ENCODE measurements at places on chromosomes 1 and 21.

- DNase-seq, result no peak
These were observed 18.3 kb downstream of the SGIP1 start for GRCh38 chr1:66552287-66552686.

- no peak for DNase-seq
These were observed 68.2 kb upstream of the OLIG2 start for GRCh38 chr21:32957545-32957944.

DNA sequence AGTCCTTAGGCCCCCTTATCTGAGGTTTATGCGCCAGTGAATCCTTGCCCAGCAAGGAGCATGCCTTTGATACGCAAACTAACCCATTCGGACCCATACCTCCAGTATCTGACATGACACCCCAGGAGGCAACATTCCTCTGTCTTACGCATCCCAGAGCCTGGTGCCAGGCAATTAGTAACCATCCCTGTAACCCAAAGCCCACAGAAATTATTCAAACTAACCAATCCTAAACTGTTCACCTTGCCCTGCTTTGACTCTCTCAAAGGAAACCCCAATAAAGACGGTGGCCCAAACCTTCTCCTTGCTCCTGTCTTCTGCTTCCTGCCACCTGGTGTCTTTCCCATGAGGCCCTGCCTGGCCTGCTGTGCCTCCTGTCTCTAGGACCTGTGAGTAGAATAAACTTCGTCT is 36.4 kb downstream of the ZNF496 start:
- no peak for DNase-seq

DNA sequence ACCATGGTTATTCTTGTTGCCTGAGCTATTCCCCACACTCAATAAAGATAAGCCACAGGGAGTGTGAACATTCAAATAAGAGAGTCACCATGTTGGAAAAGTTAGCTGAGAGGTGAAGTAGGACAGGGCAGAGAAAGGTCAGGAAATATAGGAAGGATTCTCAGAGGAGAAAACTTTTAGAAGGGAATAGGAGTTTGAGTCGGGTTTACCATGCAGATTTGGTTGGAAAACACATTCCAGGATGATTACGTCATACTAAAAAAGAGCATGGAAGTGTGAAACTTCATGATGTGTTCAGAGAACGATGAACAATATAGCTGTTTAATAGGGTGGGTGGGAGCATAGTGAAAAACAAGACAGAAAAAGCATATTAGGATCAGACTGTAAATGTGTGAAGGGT is 1125.3 kb upstream of the ADGRL2 start:
- DNase-seq, result no peak

DNA sequence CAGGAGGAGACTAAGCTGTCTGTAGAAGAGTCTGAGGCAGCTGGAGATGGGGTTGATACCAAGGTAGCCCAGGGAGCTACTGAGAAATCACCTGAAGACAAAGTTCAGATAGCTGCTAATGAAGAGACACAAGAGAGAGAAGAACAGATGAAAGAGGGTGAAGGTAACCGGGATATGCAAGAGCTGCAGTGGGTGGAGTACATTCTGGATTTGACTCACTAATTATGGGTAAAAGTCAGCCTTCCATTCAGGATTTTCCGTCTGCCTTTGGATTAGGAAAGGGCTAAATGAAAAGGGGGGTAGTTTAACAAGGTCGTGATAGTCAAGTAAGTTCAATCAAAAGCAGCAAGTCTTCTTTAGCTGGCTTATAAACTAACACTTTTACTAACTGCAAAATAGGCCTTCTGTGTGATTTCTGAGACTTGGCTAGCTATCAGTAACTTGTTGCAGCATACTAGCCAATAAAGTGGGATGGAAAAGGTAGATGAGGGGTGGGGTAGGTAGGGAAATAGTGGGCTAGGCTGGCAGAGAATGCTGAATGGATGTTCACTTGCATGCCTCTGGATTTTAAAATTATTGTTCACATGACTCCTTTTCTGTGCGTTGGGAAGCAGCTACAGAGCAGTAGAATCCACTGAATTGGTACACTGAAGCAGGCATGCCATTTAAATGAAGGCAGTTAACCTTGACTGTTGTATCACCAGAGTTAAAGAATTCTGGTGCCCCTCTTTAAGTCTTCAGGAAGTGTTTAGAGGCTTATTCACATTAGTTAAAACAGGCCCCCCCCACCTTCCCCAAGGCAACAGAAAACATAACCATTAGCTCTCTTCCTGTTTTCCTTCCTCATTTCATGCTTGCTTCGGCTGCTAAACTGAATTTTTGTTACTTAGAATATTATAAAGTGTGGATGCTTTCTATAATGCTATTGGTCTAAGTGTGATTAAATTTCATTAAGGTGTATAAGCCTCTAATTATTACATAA is 15.4 kb downstream of the CCDC17 start:
- no peak for DNase-seq

DNA sequence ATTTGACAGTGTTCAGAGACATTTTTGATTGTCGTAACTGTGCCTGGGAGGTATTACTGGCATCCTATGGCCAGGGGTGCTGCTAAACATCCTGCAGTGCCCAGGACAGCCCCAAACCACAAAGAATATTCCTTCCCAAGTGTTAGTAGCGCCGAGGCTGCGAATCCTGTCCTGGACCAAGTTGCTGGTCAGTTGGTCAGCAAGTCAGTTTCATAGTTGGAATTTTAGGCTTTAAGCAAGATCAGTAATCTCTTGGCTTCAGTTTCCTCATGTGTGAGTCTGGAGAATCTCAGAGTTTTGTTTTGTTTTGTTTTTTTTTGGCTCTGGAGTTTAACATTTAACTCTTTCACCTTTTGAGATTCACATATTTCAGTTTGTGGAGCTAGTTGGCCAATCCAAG is 65.0 kb downstream of the MTR start:
- DNase-seq, result no peak

DNA sequence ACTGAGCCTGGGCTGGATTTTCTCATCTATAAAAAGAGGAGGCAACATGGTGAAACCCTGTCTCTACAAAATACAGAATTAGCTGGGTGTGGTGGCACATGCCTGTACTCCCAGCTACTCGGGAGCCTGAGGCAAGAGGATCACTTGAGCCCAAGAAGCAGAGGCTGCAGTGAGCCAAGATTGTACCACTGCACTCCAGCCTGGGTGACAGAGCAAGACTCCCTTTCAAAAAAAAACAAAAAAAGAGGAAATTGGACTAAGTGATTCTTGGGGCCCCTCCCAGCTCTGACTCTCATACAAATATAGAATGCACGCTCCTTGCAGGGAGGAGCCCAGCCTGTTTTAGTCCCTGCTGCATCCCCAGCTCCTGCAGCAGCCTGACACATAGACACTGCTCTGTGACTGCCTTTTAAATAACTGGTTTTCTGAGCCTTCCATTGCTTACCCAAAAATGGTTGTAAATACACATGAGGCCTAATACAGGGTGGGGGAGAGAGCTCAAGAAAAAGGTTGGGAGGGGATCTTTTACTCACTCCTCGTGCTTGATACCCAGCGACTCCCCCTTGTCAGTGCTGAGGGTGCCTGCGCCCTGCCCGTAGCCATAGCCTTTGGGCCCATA is 17.2 kb downstream of the CSRP1 start:
- no peak for DNase-seq

GRCh38 chr1:115218034-115218405 is 120.0 kb downstream of the NGF start:
- no peak for DNase-seq

- no peak for DNase-seq
These were observed 233.0 kb upstream of the KAZN start for GRCh38 chr1:14365301-14365988.

- DNase-seq, result no peak
These were observed 191.6 kb downstream of the DNAH14 start for GRCh38 chr1:225121095-225121494.

DNA sequence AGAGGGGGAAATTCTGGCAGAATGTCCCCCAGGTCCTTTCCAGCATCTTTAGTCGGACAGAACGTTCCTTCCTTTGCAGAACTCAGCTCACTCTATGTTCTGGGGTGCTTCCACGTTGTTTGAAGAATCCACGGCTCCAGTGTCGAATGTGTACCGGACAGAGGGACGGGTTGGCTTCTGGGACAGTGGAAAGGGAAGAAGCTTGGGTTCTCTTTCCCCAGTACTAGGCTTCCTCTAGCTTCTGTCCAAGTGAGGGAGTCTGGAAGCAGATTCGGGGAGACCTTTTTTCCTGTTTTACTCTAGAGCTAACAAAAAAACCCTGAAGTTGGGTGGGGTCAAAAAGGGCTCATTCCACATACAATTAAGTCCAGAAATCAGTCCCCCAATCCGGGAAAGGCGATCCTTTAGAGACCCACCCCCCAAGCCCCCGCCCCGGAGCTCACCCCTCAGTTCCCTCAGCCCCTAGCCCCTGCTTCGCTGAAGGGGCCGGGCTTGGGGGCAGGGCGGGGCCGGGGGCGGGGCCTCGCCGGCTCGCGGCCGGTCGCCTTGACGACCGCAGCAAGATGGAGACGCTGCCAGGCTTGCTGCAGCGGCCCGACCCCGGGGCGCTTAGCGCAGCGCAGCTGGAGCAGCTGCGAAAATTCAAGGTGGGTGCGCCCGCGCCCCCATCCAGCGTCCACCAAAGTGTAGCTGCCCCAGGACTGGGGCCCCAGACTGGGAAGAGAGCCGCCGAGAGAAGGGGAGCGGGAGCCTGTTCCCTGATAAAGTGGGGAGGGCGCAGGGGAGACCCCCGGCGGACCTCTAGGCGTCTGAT is at the start of gene RIIAD1:
RIIAD1 (plus strand) TSS at position 549 of the 814 bp plus-strand sequence; CDS start at position 564, 15 bp downstream.
- peak; percentile 60 for DNase-seq

DNA sequence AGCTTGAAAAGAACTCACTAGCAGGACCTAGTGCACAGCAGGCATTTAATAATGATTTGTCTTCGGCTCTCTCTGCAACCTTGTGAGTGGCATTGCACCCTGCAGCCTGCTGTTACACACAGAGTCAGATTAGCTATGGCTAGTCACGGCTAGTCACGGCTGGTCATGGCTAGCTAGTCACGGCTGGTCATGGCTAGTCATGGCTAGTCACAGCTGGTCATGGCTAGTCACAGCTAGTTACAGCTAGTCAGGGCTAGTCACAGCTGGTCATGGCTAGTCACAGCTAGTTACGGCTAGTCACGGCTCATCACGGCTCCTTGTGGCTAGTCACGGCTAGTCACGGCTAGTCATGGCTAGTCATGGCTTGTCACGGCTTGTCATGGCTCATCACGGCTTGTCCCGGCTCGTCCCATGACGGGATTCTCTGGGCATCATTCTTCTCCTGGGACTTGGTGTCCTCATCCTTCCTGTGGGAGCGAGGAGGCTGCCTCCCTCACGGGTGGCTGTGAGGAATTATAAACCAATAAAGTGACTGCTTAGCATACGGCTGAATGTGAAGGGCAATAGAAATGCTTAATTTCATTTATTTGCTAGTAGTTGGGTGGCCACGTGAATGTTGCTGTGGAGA is 12.5 kb upstream of the KIF26B start:
- no peak for DNase-seq

DNA sequence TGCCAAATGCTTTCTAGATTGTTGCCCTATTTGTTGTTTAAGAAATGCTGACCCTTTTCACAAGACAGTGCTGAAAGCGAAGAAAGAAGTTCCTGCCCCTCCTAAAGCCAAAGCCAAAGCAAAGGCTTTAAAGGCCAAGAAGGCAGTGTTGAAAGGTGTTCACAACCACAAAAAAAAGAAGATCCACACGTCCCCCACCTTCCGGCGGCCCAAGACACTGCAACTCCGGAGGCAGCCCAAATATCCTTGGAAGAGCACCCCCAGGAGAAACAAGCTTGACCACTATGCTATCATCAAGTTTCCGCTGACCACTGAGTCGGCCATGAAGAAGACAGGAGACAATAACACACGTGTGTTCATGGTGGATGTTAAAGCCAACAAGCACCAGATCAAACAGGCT is 55.7 kb downstream of the PSMG1 start:
- DNase-seq, result no peak

DNA sequence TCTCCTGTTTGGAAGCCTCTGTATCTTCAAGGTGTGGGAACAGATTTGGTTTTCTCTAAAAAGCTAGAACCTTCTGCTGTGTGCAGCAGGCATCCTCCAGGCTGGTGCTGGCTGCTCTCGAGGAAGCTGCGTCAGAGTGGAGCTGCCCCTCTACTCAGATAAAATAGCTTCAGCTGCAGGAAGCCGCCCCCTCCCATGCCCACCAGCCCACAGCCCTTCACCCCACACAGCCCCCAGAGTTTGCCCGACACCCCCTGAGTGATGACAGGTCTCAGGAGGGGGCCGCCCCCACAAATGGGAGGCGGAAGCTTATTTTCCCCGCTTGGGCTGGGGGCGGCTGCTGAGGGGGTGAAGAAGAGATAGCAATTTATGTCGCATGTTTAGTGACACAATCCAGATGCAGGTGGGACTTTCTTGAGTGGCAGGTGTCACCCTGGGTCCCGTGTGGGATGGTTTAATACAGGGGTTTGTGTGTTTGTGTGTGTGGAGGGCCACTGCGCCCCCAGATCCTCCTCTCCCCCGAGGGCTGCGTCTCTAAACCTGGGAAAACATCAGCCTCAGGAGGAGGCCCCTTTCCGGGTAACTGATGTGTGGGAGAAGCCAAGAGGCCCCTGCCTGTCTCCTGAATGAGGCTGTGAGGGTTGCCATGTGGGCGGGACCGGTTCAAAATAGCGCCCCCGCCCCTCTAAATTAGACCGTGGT is 55.4 kb downstream of the STUM start:
- DNase-seq, result no peak

DNA sequence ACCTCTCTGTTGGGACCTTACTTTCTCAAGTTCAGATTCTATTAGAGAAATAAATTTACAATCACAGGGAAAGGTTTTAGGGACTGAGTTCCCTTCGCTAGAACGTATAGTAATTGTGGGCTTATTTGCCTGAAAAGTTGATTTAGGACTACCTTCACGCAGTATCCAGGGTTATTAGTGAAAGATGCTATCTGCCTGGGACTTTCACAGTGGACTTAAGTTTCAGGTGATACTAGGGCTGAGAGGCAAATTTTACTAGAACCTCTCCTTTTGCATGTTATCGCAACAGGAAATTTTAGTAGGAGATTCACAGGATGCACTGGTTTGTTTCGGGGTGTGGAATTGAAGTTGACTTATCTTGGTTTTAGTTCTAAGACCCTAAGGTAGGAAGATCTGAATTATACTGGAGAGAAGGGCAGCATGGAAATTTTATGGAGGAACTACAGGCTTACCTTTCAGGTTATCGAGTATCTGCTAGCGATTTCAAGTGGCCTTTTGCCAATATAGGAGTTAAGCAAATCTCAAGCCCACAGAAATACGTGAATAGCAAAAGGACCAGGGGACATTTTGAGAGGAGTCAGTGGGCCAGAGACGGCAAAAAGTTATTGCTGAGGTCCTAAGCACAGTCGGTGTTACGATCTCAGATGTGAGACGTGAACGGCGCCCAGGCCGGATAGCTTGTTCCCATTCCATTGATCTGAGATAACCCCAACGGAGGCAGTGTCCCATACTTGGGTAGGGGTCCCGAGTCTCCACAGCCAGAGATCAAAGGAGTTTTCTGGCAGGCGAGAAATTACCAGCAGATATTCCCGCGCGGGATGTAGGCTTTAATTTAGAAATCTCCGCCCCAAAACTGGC is 723 bp upstream of the GNAI3 start:
- no peak for DNase-seq

GRCh38 chr1:237873487-237874211 is 17.1 kb downstream of the ZP4 start:
- DNase-seq, result no peak

- DNase-seq, result no peak
These were observed 652.9 kb upstream of the USP24 start for GRCh38 chr1:55868026-55868425.

Measured in frontal cortex (tissue), 4 donors.